Right kidney (tissue), 9 donors: ENCODE measurements at places on chromosomes 12 and 14.
A peak's percentile ranks its signal among the peaks of the same experiment; 100 is the strongest.

- no peak for DNase-seq
These were observed 11.3 kb downstream of the CFAP54 start for GRCh38 chr12:96500693-96501092.

DNA sequence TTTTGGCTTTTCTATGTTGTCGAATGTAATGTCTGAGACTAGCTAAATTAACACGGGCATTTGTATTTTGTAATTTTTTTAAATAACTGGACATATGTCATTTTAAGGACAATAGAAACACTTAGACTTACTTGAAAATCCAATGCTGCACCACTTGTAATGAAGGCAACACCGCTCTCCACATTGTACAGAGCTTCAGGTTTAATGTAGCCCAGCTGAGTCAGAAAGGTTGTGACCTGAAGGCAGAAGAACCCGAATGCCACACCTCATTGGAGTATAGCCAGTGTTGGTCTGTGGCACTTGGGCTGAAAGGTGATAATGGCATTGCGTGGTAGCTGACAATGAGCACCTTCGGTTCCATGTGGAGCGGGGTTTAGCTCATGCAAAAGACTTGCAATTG lies 79.3 kb downstream of the KICS2 start:
- DNase-seq: no peak

DNA sequence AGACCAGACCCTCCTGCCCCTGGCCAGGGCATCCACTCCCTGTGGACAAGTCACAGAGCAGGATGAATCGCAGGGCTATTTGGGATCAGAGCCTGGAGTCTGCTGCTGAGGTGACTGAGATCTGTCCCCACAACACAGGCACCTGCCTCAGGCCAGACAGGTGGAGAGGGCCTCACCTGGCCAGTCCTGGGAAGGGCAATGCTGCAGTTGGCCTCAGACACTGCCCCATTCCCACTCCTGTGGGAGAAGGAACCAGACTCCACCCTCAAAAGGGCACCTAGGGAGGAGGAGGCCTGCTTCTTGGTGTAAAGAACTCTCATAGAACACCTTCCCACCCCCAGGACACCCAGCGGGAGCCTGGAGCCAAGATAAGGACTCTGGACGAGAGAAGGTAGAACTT lies 48.3 kb upstream of the PLEKHG6 start:
- no peak for DNase-seq

GRCh38 chr14:95519699-95520098 lies 3.2 kb upstream of the SYNE3 start:
- DNase-seq: no peak

GRCh38 chr14:24818058-24818822 lies 184.2 kb upstream of the GZMB start:
- DNase-seq: peak; percentile 69

DNA sequence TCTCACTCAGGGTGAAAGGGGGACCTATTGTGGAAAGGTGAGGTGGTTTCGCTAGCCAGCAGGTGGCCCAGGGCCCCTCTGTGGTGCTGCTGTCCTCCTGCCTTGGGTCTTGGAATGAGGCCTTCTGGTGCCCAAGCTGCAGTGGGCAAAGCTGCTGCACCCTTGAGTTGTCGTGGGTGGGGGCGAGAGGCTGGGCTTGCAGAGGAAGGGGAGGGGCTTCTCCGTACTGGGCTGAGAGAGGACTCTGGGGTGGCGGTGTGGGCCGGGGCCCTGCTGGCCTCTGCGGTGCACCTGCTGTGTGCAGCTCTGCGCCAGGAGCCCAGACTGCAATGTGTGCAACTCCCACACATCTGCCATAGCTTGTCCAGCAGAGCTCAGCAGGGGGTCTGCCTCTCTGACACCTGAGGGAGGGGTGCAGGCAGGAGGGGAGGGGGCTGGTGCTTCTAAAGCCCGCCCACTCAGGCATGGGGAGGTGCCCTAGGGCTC lies 145.8 kb downstream of the KIF26A start:
- peak; percentile 50 for DNase-seq

GRCh38 chr14:20333494-20333841 lies 389 bp upstream of the CCNB1IP1 start:
- no peak for DNase-seq

DNA sequence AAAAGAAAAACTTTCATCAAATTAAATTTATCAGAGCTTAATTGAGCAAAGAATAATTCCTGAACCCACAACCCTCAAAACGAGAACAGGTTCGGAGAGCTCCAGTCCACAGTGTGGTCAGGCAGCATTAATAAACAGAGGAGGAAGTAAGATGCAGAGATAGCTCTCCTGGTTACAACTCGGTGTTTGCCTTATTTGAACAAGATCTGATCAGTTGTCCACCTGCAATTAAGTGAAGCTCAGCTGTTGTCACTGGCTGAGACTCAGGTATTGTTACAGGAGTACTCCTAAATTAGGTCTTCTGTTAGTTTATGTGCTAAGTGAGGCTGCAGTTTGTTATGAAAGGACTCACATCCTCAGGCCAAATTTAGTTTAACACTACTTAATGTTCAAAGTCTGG lies 451.4 kb upstream of the PDE3A start:
- DNase-seq: no peak
